ENCODE measurements at places on chromosomes 2 and 18. TPM values are rescaled to one million over a fixed set of nuclear protein-coding genes. Genes with fewer than 3 reads are reported as not detected.

GRCh38 chr2:13034861-13035260, 318.1 kb downstream of the TRIB2 start:
- no peaks in the 10 kb centered on the region for H3K36me3 ChIP-seq
- H3K4me1 ChIP-seq = no peaks in the 10 kb centered on the region
- DNase-seq = no peak
- H3K27me3 ChIP-seq = peaks cover 3% of the 10 kb centered on the region
- no peak overlapping the region for H3K27ac ChIP-seq

DNA sequence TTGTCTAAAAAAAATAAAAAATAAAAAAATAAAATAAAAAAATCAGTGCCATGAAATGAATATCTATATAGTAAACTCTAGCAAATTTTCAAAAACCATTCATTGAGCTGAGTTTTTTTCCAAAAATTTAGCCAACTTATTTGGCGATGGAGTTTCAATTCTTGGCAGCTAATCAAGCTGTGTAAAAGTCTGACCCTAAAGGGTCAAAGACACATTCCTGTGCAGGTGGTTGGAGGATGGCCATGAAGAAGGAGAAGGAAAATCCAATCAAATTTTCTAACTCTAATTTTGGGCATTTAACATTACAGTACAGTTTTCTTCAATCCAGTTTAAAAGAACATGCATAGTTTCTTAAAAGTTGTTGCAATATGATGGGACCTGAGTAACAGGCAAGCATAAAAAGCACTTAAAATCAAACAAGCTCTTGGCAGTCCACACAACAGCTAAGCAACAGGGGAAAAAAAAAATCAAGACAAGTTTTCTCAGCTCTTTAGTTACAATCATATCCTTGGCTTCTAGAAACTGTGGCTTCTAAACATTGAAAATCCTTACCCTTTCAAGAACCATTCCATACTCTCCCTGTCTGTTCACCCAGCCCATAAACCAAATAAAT, 54.5 kb downstream of the ACVR1 start:
- peaks cover 19% of the 10 kb centered on the region for H3K36me3 ChIP-seq
- H3K4me1 ChIP-seq = peaks cover 54% of the 10 kb centered on the region
- no peak overlapping the region for H3K4me3 ChIP-seq
- DNase-seq = no peak

GRCh38 chr2:68121873-68122679, 35.6 kb upstream of the PNO1 start:
- no peak overlapping the region for H3K27ac ChIP-seq
- H3K27me3 ChIP-seq = no peaks in the 10 kb centered on the region
- H3K4me1 ChIP-seq = peaks cover 17% of the 10 kb centered on the region
- peak; percentile 88 for DNase-seq
- H3K4me3 ChIP-seq = no peak overlapping the region
- no peaks in the 10 kb centered on the region for H3K36me3 ChIP-seq

GRCh38 chr2:108988796-108989713, at the start of gene EDAR:
Gene EDAR (minus strand): TSS chr2:108989220. CDS start chr2:108931014, 58,206 bp downstream.
- peaks cover 38% of the 10 kb centered on the region for H3K27me3 ChIP-seq
- H3K27ac ChIP-seq = no peak within 1 kb of the TSS
- DNase-seq = peak; percentile 23
- H3K4me3 ChIP-seq = peak within 1 kb of the TSS; percentile 45
- peaks cover 4% of the 10 kb centered on the region for H3K4me1 ChIP-seq

- H3K4me3 ChIP-seq = no peak overlapping the region
- no peaks in the 10 kb centered on the region for H3K27me3 ChIP-seq
- peaks cover 23% of the 10 kb centered on the region for H3K4me1 ChIP-seq
Observed at GRCh38 chr2:219104107-219105035, 43.6 kb upstream of the IHH start.

DNA sequence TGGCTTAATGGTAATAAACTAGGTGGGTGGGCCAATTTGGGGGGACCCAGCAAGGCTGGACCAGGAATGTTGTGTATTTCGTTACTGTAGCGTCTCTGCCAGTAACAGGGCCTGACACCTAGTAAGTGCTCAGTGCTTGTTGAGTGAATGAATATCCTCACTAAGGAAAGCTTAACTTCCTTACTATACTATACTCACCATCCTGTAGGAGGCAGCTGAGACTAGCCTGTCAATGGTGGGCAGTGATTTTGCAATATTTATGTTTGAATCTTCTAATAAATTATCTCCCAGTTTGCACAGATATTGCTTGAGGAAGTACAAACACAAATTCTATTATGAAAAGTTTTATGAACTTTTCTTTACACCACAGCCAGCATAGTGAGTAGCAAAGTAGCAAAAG, 370.7 kb upstream of the SYT4 start:
- no peak overlapping the region for H3K4me3 ChIP-seq
- H3K36me3 ChIP-seq = no peaks in the 10 kb centered on the region
- no peaks in the 10 kb centered on the region for H3K4me1 ChIP-seq
- no peak overlapping the region for H3K27ac ChIP-seq

DNA sequence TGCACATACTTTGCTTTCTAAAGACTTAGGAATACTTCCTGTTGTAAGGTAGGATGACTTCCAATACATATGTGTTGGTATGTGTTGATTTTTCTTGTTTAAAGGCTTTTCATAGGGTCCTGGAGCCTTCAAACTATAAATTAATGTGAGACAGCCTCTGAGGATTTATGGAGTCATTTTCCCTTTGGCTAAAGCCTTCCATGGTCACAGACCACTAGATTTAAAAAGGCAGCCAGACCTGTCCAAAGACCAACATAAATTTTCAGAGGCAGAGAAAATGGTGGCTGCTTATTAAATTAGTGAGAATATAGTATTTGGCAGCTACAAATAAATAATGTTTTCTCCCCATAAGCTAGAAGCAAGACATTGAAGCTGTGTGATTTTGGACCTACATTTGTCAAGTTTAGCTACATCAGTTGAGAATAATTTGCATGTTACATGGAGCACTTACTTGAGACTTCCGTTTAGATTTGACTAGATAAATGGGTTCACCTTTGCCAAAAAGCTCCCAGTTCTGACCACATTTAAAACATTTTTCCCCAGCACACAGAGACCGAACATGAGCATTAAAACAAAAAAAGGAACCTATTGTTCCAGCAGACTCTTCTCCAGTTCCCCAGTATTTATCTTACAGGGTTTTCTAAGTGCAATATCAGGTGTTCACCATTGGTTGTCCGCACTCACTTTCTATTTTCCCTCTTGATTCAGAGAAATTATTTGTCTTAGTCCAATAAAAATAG, 402.9 kb downstream of the PARD3B start:
- H3K4me1 ChIP-seq = no peaks in the 10 kb centered on the region
- no peaks in the 10 kb centered on the region for H3K36me3 ChIP-seq
- H3K4me3 ChIP-seq = no peak overlapping the region
- no peak for DNase-seq
- no peaks in the 10 kb centered on the region for H3K27me3 ChIP-seq
- H3K27ac ChIP-seq = no peak overlapping the region

DNA sequence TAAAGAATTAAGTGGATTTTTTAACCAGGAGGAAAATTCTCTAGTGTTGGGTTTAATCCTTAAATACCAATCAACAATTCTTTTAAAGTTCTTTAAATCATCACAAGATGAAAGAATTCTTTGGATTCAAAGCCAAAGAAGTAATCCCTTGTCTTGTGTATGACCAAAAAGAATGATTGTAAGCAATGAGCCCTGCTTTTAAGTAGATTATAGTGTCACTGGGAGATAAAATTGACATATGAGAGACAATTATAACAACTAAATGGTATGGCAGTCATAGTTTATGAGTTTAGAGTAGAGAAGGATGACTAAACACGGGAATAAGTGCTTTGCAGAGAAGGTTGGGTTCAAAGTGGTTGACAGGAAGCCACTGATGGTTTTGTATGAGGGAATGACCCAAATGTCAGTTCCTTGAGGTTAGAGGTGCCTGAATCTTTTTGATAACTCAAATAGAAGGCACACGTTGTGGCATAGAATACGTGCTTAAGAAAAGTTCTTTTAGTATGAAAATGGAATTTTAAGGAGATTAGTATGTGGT, 199.6 kb upstream of the TCF4 start:
- DNase-seq = no peak
- H3K27me3 ChIP-seq = no peaks in the 10 kb centered on the region
- no peaks in the 10 kb centered on the region for H3K4me1 ChIP-seq
- no peak overlapping the region for H3K4me3 ChIP-seq
- H3K36me3 ChIP-seq = no peaks in the 10 kb centered on the region
- no peak overlapping the region for H3K27ac ChIP-seq

DNA sequence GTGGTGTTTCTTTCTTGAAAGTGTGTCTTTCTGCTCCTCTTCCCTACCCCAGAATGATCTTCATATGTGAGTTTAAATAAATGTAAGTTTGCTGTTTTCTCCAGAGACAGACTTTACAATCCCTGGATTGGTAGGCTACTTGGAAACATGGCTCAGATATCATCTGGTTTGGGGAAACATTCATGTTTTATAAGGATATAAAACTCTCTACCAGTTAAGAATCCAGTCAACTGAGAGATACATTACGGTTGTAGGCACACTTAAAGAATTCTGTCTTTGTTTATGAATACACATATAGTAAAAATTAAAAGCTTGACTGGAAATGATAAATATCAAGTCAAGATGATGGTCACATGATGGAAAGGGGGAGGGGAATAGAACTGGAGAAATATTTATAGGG, 739.3 kb downstream of the SLC4A3 start:
- no peak overlapping the region for H3K27ac ChIP-seq
- H3K36me3 ChIP-seq = no peaks in the 10 kb centered on the region
- no peak overlapping the region for H3K4me3 ChIP-seq
- H3K27me3 ChIP-seq = no peaks in the 10 kb centered on the region
- no peak for DNase-seq

DNA sequence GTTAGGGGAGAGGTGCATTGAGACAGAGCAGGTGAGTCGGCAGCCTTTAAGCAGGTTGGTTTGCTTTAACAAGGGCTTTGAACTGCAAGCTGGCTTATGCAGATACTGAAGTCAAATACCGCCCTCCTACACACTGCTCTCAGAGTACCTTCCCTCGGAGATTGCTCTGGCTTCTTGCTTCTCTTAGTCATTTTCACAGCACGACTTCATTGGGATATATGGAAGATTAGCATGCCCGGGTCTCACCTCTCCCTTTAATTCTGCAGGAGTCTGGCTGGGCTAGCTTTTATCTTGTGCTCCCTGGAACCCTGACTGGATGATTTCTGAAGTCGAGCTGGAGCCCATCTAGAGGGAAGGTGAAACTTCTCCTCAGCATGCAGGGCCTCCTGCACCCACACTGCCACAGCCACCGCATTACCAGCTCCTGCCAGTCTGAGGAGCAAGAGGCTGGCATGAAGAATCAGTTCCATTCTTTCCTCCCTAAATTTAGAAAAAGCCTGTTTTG, 395.5 kb upstream of the HNRNPA3 start:
- H3K27ac ChIP-seq = no peak overlapping the region
- no peak for DNase-seq

- DNase-seq = no peak
- peaks cover 28% of the 10 kb centered on the region for H3K27me3 ChIP-seq
- H3K4me3 ChIP-seq = no peak overlapping the region
- H3K27ac ChIP-seq = no peak overlapping the region
- H3K36me3 ChIP-seq = no peaks in the 10 kb centered on the region
Observed at GRCh38 chr2:71906357-71906973, 241.2 kb downstream of the CYP26B1 start.

- H3K27me3 ChIP-seq = no peaks in the 10 kb centered on the region
- peaks cover 8% of the 10 kb centered on the region for H3K4me1 ChIP-seq
- no peak overlapping the region for H3K27ac ChIP-seq
- DNase-seq = no peak
Observed at GRCh38 chr2:3302751-3303582, 74.7 kb downstream of the EIPR1 start.

DNA sequence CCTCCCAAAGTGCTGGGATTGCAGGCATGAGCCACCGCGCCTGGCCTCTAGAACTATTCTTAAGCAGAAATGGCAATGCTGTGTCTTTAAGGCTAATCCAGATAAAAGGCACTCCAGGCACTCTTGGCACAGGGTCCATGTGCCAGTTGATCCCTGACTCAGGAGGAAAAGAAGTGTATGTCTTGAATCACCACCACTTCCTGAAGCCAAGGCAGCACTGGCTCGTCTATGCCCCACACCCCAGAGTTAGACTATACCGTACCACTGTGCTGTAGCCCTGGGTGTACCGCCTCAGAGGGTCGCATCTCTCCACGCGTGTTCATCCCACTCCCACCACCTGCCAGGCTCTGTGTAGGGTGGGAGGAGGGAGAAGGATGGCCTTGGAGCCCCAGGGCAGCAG, 9.0 kb downstream of the TNFRSF11A start:
- peaks cover 12% of the 10 kb centered on the region for H3K4me1 ChIP-seq
- no peak overlapping the region for H3K4me3 ChIP-seq
- DNase-seq = no peak
- peaks cover 96% of the 10 kb centered on the region for H3K27me3 ChIP-seq
- H3K27ac ChIP-seq = no peak overlapping the region
- no peaks in the 10 kb centered on the region for H3K36me3 ChIP-seq

The ATAD2B gene
- 7.9 TPM for total RNA-seq

The LYG2 gene
- total RNA-seq = not detected

The TRABD2A gene
- 0.49 TPM for total RNA-seq

All from left ventricle myocardium inferior (tissue), 1 donor.